Activated CD4-positive, alpha-beta T cell treated with anti-CD3 and anti-CD28 coated beads, Interleukin-10, Interleukin-2, amounts not matched to agents 100 ng/mL and 50 ng/mL, durations not matched to agents 16 hours and 8 hours (primary cell): ENCODE measurements at places on chromosomes 4 and X.

DNA sequence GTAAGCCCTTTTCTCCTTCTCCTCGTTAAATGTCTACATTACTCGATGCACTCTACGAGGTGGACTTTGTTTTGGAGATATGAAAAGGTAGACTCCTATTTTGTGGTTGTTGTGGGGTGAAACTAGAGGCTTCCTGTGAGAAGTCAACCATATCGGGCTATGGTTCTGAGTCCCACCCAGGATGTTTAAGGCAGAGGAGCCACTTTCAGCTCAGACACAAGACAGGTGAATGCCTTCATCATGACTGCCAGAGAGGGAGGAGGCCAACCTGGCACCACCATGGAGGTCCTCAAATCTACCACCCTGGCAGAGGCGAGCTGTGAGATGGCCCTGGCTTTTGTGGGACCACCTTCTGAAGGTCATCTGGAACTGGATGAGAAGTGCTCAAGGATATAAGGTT is 154.4 kb upstream of the KLF3 start:
- peak; percentile 73 for DNase-seq

GRCh38 chrX:30870572-30870971 is 18.5 kb downstream of the TAB3 start:
- DNase-seq, result no peak

- DNase-seq, result no peak
These were observed 482.4 kb downstream of the NAF1 start for GRCh38 chr4:162684371-162684700.

DNA sequence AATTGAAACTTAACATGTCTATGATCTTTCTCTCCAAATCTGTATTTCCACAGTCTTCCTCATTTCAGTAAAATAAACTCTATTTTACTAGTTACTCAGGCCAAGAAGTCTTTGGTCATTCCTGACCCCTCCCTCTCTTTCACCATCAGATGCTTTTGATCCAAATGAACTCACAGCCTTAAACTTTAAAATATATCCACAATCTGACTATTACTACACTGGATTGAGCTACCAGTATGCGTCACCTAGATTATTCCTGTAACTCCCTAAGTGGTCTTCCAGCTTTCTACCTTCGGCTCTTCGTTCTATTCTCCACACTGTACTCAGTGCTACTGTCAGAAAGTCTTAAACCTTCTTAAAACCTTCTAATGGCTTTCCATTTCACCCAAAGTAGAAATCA is 195.1 kb downstream of the FBXW7 start:
- no peak for DNase-seq

- DNase-seq, result peak; percentile 83
These were observed 9.9 kb downstream of the TMSB4X start for GRCh38 chrX:12984603-12985319.

DNA sequence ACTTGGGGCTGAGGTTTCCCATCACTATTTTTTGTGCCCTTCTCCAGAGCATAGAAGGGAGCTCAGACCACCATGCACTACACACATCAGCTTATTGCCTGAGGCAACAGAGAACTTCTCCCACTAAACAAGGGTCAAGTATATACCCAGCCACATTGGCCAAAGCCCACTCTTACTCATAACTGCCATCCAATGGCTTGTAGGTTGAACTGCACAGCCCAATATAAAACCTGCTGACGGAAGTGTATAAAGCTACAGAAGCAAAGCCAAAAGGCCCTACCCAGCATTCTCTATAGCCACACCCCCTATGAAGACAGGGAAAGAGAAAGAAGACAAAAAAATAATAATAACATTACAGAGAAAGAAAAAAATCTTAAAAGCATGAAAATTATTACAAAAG is 139.7 kb downstream of the LRBA start:
- no peak for DNase-seq

- no peak for DNase-seq
These were observed 33.9 kb upstream of the STIM2 start for GRCh38 chr4:26826721-26827120.

DNA sequence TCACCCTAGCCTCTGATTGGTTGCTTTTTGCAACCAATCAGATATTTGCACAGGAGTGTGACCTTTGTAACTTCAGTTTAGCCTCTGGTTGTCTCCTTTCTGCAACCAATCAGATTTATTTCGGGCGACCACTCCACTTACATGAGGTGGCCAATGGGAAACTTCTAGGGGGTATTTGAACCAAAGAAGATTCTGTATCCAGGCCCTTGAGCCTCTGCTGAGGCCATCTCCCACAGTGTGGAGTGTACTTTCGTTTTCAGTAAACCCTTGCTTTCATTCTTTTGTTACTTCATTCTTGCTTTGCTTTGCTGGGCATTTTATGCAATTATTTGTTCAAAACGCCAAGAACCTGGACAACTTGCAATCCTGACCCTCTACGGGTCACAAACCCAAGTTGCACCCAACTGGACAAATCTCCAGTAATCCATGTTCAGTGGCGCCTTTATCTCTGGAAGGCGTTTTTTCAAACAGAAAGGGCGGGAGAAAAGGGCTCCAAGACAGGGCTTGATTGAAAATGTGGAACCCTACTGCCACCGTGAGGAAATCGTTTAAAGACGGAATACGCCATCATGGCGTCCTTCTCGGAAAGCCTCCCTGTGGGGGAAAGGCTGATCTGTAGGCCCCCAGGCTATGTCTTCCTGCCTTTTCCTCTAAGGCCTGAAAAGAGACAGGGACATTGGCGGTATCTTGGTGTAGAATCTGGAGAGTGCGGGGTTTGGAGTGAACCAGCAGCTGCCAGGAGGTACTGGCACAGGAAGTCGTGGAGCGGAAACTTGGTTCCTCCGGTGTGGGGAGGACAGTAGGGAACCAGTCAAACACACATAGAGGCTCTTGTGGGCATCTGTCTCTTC is 184.6 kb downstream of the OR13H1 start:
- DNase-seq, result peak; percentile 79

DNA sequence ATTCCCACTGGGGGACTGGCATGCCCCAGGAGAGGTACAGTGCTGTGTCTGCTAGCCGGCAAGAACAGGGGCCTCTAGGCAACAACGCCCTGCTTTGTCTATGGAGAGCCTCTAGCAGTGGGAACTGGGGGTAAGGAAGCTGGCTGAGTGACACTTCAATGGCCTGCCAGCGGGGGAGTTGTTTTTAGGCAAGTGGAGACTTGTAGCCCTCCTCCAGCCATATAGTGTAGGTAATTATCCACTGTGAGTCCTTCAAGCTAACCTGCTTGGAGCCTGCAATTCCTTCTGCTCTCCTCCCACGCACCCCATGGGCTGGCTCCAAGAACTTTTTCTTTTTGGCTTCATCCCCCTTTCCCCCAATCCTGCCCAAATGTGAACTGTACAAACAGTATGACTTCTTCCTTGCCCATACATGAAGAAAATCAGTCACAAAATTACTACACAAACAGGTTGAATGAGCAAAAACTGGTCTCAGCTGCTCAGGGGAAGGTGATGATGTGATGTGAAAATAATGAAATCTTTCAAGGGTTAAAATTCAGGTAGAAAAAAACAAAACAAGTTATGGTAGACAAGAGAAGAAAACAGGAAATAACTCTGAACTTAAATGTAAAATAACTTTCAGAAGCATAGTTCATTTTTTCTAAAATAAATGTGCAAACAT is 33.1 kb downstream of the LEF1 start:
- peak; percentile 38 for DNase-seq

DNA sequence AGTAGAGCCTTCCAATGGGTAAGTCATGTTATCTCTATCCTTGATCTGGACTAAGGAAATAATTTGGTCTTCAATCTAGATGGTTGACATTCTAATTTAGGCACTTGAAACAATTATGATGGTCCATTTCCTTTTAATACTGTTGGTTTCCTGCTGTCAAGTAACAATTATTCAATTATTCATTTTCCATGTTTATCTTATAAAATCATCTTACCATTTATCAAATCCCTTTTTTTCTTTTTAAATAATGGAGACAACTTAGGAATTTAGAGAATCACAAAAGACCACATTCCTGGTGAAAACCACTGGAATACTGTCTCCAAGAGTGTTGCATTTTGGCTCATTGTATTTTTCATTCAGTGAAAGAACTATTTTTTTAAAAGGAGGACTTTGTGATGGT is 148.7 kb upstream of the CTSO start:
- DNase-seq, result no peak

- DNase-seq, result no peak
These were observed 116.6 kb upstream of the TENM3 start for GRCh38 chr4:182126603-182127002.

- peak; percentile 6 for DNase-seq
These were observed 751 bp upstream of the RGS12 start for GRCh38 chr4:3291969-3292570.

GRCh38 chr4:100286636-100287035 is 96.4 kb upstream of the DDIT4L start:
- no peak for DNase-seq

- DNase-seq, result no peak
These were observed 1149.2 kb downstream of the PCDH18 start for GRCh38 chr4:136383082-136383481.

DNA sequence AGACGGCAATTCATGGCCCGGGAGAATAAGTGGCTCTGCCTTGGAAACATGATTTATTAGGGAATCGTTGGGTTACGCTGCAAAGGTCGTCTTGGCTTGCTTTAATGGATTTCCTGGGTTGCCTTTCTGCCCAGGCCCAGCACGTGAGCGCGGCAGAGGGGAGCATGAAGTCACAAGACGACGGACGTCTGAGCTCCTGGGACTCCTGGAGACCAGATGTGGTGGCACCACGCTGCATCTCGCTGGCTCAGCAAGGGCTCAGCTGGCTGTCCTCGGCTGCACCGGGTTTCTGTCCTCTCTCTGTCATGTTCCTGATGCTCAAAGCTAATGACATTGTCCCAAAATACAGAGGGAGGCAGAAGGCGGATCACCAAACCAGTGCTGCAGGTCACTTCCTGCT is 61.2 kb downstream of the C4orf50 start:
- no peak for DNase-seq

GRCh38 chrX:39848900-39849299 is 248.9 kb downstream of the BCOR start:
- no peak for DNase-seq
